ENCODE measurements at places on chromosomes 12 and 14. TPM values are rescaled to one million over a fixed set of nuclear protein-coding genes. Genes with fewer than 3 reads are reported as not detected.

IL26 gene
- total RNA-seq = not detected

MTRFR gene
- total RNA-seq = 16.6 TPM

ADCY4 gene
- total RNA-seq = 3.4 TPM

SMIM41 gene
- total RNA-seq = not detected

JDP2 gene
- total RNA-seq = 43.4 TPM

OR4E2 gene
- total RNA-seq = not detected

KRT5 gene
- total RNA-seq = 0.51 TPM

TAS2R46 gene
- total RNA-seq = 3.8 TPM

BCL11B gene
- total RNA-seq = 11.8 TPM

MYBPC1 gene
- total RNA-seq = not detected

STAC3 gene
- total RNA-seq = 10.6 TPM

MYO1A gene
- total RNA-seq = 0.59 TPM

ADGRD1 gene
- total RNA-seq = 5.5 TPM

PLA2G1B gene
- not detected for total RNA-seq

RPL6 gene
- 1,717 TPM for total RNA-seq

PROX2 gene
- total RNA-seq = not detected

PTHLH gene
- 6.5 TPM for total RNA-seq

PPP4R4 gene
- 0.54 TPM for total RNA-seq
